Heart right ventricle (tissue), 16 donors: ENCODE measurements at places on chromosomes 12 and 14. TPM values are rescaled to one million over a fixed set of nuclear protein-coding genes. Genes with fewer than 3 reads are reported as not detected.

SLC24A4 gene
- polyA plus RNA-seq: 0.29 TPM

TAS2R31 gene
- 0.29 TPM for polyA plus RNA-seq

MYO1H gene
- not detected for polyA plus RNA-seq

VDR gene
- polyA plus RNA-seq: 0.29 TPM

WDHD1 gene
- polyA plus RNA-seq: 0.75 TPM

RFX4 gene
- polyA plus RNA-seq: not detected

SYNDIG1L gene
- polyA plus RNA-seq: 0.03 TPM

KRT73 gene
- not detected for polyA plus RNA-seq

FOS gene
- polyA plus RNA-seq: 17.3 TPM

MSRB3 gene
- polyA plus RNA-seq: 44.7 TPM

PROX2 gene
- polyA plus RNA-seq: not detected

SBNO1 gene
- 4.6 TPM for polyA plus RNA-seq

RTN1 gene
- polyA plus RNA-seq: 0.59 TPM

RNF212B gene
- polyA plus RNA-seq: not detected

TRPV4 gene
- polyA plus RNA-seq: 0.07 TPM

ASB2 gene
- polyA plus RNA-seq: 374 TPM

ERBB3 gene
- 7.8 TPM for polyA plus RNA-seq

MAP3K9 gene
- 0.37 TPM for polyA plus RNA-seq

TNS2 gene
- polyA plus RNA-seq: 68.1 TPM

DNA sequence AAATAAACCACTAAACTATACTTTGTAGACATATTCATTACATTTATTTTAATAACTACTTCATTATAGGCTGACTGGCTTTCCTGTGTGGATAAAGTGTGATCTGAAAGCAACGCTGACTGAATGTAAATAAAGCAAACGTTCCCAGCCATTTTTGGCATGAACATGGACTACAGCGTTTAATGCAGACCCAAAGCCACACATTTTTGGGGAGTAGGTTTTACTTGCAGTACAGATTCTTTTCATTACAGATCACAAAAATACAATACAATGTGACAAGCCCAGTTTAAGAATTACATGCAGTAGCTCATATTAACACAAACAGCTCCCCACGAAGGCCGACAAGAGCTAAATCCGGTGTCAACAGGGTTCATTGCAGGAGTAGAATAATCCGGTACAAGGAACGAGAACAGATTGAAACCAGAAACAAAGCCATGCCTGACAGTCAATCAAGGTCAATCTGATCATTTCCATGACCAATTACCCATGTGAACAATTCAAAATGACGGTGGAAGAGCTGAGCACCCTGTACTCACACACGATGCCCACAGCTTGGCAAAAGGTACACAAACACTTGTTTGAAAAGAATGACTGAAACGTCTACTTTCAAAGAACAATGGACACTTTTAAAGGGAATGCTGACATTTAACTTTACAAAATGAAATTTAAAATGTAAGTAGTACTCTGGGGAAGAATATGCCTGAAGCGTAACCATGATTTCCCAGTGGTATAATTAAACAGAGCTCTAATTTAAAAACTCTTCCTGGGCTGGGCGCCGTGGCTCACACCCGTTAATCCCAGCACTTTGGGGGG, 5.3 kb downstream of the BAG5 start:
- no peak for DNase-seq

DNA sequence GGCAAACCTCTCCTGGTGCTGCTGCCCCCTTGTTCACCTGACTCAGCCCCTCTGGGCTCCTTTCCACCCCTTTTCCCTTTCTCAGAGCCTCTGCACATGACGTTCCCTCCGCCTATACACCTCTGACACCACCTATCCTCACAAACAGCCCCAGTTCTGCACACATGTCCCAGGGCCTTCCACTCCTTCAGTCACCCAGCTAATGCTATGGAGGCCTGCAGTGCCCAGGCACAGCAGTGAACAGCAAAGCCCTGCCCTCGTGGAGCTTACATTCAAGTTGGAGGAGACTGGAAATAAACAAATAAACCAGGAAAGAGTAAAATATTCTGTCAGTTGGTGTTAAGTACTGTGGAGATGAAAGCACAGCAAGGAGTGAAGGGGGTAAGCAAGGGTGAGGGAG, 38.5 kb upstream of the MDM1 start:
- no peak for DNase-seq

DNA sequence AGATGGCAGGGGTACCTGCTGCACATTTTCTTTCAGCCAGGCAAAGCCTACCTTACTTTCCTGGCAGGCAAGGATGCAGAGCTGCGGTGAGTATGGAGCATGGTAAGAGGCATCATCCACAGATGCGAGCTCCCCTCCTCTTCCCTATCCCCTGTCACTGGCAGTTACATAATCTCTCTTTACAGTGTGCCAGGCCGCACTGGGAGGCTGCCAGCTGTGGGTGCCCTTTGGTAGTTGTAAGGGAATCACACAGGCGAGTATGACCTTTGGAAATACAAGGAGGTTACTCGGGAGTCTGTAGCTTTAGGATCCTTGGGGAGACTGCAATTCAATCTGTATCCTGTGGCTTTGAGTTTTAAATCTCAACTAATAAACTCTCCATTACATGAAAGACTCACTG, 132.5 kb downstream of the KTN1 start:
- peak; percentile 39 for DNase-seq

GRCh38 chr12:119115296-119115905, 63.3 kb upstream of the HSPB8 start:
- no peak for DNase-seq

DNA sequence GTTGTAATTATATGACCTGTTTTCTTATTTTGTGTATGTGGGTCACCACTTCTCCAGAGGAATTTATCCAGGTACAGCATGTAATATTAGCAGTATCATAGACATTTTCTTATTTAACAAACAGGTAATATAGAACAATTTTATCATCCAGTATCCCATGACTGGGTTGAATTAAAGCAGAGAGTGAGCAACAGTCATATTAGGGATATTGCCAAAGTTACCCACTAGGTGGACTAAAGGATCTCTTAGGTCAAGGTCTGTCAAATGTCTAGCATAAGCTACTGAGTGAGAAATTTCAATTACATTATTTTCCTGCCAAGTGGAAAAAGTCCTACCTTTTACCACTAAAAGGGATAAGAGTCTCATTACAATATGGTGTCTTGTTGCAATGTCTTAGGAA, 62.1 kb upstream of the TRIM9 start:
- no peak for DNase-seq

- DNase-seq: no peak
Observed at GRCh38 chr14:57848353-57848752, 17.5 kb downstream of the SLC35F4 start.

GRCh38 chr14:48738186-48738925, 847.8 kb downstream of the RPS29 start:
- DNase-seq: no peak

GRCh38 chr12:81874586-81874985, 115.4 kb upstream of the PPFIA2 start:
- no peak for DNase-seq

- DNase-seq: no peak
Observed at GRCh38 chr12:116731801-116732200, 6.1 kb downstream of the SPRING1 start.

- DNase-seq: no peak
Observed at GRCh38 chr12:87323369-87323768, 705.8 kb downstream of the C12orf50 start.

DNA sequence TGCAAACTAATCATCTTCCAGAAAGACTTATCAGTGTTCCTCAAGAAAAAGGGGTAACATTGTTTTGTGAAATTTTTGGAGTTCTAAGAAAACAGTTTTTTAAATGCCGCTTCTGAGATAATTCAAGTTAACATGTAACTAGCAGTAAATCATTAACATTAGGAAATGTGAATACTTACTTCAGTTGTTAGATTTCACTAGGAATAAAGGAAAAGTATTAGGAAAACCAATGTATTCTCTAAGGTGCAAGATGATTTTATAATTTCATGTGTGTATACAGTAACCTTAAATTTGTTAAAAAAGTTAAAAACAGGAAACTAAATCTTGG, 36.8 kb downstream of the PAPOLA start:
- DNase-seq: no peak

- DNase-seq: no peak
Observed at GRCh38 chr12:39573971-39574370, 45.6 kb downstream of the ABCD2 start.

DNA sequence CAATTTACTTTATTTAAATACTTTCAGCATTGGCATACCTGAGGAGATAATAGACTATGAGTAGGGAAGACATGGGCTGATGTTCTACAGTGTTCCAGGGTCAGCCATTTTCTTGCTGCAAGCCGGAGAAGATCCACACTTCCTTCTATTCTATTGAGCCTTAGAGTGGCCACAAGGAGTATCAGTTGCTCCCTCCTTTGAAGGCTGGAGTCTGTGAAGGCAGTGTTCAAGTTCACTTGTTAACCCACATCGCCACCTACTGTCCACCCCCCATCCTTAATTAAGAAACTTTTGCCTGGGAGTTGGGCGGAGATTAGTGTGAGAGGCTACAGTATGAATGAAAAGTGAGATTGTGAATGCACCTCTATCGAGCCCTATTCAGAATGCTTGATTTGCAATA, 666.6 kb downstream of the NRXN3 start:
- DNase-seq: peak; percentile 34

DNA sequence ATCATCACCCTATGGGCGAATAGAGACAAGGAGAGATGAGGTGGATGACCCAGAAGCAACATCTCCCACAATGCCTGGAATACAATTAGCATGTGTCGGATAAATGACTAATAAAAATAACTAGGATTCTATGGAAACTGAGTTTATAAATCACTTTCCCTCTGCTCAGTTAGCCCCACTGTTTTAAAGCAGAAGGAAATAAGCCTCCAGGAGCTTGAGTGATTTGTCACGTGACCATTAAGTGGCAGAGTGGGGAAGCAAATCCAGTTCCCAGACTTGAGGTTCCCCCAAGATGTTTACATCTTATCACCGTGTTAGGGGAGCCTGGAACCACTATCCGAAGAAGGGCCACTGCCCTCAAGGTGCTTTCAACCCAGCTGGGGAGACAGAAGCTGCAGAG, 136.5 kb upstream of the CCND2 start:
- DNase-seq: no peak

DNA sequence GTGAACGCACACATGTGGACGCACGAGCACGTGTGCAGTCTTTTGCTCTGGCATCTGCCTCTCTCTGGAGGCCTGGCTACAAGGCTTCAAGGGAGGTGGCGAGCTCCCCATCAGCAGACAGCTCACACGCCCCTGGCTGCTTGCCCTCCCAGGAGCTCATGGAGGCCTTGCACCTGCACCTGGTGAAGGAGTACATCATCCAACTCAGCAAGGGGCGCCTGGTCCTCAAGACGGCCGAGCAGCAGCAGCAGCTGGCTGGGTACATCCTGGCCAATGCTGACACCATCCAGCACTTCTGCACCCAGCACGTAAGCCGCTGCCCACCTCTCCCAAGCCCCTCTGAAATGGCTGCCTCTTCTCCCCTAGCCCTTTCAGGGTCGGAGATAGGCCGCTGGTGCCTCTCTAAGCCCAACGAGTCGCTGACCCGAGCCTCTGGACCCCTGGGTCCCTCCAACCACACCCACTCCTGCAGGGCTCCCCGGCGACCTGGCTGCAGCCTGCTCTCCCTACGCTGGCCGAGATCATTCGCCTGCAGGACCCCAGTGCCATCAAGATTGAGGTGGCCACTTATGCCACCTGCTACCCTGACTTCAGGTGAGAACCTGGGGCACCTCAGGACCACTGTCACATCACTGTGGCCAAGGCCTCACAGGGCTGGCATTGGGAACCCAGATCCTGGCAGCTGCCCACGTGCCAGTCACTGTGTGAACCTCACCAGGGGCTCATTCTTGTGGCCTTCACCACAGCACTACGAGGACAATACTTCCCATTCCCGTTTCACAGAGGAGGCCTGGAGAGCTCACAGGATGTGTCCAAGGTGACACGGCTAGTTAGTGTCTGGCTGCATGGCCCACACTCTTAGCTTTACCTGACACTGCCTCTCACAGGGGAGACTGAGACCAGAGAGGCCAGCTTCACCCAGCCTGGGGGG, 10.2 kb downstream of the TNFAIP2 start:
- no peak for DNase-seq

DNA sequence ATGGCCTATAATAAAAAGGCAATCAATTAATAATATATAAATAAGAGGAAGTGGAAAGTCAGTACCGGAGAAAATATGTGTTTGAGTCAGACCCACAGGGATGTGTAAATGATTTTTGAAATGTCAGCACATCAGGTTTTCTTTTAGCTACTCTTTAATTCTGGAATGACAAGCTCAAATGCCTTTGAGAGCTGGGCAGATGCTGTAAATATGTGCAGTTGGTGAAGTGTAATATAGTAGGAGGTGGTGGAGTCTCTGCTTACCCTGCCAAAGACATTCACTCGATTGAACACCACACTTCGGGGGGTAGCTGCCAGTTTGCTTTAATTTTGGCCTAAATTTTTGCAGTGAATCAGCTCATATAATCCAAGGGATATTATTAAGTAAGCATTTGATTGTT, 93.0 kb downstream of the PLEKHA5 start:
- DNase-seq: no peak

DNA sequence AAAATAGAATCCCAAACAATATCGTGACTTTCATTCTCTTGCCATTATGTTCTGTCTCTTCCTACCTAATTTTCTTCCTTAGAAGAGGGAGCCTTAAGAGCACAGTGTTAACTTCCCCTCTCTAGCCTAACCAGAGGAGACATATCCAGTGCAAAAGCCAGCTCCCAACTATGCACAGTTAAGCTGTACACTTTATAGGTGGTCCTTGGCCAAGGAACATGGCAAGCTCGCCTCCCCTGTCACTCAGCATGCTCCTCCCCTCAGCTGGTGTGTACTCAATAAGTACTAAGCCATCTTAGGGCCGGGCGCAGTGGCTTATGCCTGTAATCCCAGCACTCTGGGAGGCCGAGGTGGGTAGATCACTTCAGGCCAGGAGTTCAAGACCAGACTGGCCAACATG, 255.1 kb upstream of the TMPO start:
- no peak for DNase-seq

GRCh38 chr14:105476097-105476830, 1.6 kb downstream of the CRIP2 start:
- DNase-seq: peak; percentile 84

DNA sequence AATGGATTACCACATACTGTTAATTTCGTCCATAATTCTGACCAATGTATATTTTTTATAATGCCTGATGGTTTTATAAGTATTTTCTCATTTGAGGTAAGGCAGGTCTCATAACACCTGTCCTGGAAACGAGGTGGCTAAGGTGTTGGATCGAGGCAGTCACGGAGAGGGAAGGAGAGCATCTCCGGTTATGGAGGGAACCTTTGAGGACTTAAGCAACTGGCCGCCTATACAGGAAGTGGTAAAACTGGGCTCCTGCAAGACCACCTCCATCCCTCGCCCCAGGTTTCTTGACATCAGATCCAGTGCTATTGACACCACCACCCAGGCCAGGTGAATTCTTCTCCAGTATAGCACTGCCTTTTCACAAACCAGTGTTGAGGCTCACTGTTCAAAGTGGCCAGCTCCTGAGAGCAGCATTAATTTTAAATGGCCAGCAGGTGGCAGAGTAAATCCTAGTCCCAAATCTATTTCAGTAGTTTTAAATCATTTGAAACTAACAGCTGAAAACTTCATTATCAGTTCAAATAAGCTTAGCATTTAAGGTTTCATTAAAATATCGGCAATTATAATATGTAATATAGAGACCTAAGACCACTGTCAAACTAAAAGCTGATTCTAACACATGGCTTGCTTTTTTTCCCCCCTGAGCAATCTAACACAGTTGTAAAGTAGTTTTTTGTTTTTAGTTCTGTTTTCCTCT, 100.8 kb downstream of the PPM1A start:
- no peak for DNase-seq
